Activated CD8-positive, alpha-beta T cell treated with anti-CD3 and anti-CD28 coated beads, Interleukin-2, amount 10 ng/mL, durations not matched to agents 7 days and 5 days (primary cell): ENCODE measurements at places on chromosomes 3 and 15. TPM values are rescaled to one million over a fixed set of nuclear protein-coding genes. Genes with fewer than 3 reads are reported as not detected.

Gene ILDR1
- total RNA-seq, result 0.16 TPM

Gene STT3B
- 140 TPM for total RNA-seq

Gene ARPP21
- not detected for total RNA-seq

- no peak for DNase-seq
- H3K27me3 ChIP-seq, result no peaks in the 10 kb centered on the region
- no peaks in the 10 kb centered on the region for H3K4me1 ChIP-seq
Observed at GRCh38 chr3:65052101-65052500, 364.3 kb upstream of the ADAMTS9 start.

GRCh38 chr3:101842245-101842934 lies 6.9 kb upstream of the NFKBIZ start:
- H3K4me3 ChIP-seq, result no peak overlapping the region
- no peak overlapping the region for H3K27ac ChIP-seq
- no peaks in the 10 kb centered on the region for H3K27me3 ChIP-seq
- peaks cover 25% of the 10 kb centered on the region for H3K36me3 ChIP-seq

GRCh38 chr3:124149771-124150170 lies 157.8 kb upstream of the ROPN1 start:
- no peak overlapping the region for H3K27ac ChIP-seq
- no peak for DNase-seq
- no peaks in the 10 kb centered on the region for H3K4me1 ChIP-seq
- no peak overlapping the region for H3K4me3 ChIP-seq

DNA sequence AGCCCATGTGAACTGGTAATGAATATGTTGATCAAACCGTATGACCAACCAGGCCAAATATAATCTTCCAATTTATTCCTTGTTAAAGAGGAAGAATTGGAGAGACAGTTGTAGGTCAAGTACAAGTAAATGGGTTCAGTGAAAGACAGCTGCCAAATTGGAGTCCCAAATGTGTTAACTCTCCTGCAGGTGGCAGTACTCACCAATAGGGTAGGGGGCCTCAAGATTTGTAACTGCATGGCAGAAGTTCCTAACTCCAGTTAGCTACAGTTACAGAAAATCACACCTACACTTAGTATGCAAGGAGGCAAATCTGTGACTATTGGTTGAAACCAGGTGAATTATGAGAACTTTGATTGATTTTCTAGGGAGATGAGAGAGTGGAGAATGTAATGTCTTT lies 278.0 kb downstream of the ZBBX start:
- no peaks in the 10 kb centered on the region for H3K27me3 ChIP-seq
- no peaks in the 10 kb centered on the region for H3K36me3 ChIP-seq
- H3K27ac ChIP-seq, result no peak overlapping the region
- H3K4me1 ChIP-seq, result no peaks in the 10 kb centered on the region
- no peak overlapping the region for H3K4me3 ChIP-seq
- no peak for DNase-seq
